Activated T-helper 1 cell treated with anti-CD3 and anti-CD28 coated beads, Interleukin-2, amount 50 U/mL, for 16 hours (primary cell): ENCODE measurements at places on chromosomes 7 and 10.

DNA sequence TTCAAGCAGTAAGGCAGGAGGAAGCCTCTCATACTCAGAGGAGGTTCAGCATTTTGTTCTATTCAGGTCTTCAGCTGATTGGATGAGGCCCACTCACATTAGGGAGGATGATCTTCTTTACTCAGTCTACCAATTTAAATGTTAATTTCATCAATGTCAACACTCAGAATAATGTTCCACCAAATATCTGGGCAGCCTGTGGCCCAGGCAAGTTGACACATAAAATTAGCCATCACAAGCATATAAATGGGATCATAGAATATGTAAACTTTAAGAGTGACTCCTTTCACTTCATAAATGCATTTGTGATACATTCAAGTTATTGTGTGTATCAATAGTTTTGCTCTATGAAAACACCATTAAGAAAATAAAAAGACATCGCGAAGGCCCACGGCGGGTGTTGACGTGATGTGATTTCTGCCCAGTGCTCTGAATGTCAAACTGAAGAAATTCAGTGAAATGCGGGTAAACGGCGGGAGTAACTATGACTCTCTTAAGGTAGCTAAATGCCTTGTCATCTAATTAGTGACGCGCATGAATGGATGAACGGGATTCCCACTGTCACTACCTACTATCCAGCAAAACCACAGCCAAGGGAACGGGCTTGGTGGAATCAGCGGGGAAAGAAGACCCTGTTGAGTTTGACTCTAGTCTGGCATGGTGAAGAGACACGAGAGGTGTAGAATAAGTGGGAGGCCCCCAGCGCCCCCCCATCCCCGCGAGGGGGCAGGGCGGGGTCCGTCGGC, 536.1 kb upstream of the AUTS2 start:
- DNase-seq = no peak

GRCh38 chr10:13187135-13187534, 25.8 kb downstream of the MCM10 start:
- DNase-seq = no peak

- no peak for DNase-seq
These were observed 154.1 kb upstream of the UNC5B start for GRCh38 chr10:71058308-71058707.

DNA sequence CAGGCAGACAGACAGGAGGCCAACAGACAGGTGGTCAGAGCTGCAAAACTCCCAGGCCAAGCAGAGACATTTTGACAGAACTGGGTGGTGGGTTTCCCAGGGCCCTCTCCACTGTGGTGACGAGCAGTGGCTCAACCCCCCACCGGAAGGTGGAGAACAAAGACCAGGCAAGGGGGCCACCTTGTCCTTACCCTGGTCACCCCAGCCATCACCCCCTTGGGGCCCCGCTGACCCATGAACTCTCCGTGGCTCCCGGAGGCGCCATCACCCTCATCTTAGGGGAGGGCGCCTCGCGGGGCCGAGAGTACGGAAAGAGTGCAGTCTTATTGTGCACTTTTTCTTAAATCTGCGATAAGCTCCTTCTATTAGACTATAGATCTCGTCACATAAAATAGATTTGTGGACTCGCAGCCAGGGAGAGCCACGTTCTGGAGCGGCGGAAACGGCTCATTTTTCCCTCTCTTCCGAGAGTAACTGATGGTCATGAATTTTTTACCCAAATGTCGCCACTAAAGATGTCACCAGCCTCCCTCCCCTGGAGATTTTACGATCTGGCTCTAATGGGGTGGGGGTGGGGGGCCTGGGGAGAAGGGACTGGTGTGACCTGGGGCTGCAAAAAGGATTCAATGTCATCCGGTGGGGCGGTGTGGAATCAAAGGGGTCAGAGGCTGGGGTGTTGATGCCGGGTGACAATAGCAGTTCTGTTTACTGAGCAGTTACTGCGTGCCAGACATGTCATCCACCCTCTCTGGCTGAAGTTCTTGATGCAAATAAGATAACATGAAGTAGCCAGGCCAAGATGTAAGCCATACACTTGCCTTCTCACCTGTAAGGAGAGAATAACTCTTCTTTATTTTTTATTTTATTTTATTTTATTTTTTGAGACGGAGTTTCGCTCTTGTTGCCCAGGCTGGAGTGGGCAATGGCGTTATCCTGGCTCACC, 71.1 kb upstream of the MYL10 start:
- no peak for DNase-seq

DNA sequence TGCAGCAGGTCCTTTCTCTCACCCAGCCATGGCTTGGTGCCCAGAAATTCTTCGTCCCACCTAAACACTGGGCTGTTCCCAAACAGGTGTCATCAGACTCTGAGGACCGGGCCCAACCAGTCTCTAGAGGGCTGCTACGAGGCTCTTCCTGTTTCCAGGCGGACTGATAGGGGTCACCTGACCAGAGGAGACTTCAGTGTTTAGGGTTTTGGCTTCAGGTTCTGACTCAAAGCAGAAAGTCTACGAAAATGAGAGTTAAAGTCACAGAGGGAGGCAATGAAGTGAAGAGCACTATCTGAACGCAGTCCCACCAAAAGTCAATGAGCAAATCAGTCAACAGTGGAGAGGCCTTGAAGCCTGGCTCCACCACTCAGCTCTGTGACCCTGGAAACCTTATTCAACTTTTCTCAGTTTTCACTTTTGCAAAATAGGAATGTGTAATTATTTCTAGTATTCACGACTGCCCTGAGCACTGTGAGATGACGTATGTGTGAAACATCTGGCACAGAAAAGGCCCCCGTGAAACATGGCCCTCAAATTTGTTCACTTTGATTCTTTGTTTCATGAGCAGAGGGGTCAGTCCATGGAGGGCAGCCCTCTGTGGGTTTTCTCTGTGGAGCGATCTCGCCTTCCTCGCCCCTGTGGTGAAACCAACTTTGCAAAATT, 189.9 kb upstream of the PDE1C start:
- DNase-seq = no peak

GRCh38 chr7:123485187-123485586, 49.2 kb downstream of the IQUB start:
- no peak for DNase-seq

DNA sequence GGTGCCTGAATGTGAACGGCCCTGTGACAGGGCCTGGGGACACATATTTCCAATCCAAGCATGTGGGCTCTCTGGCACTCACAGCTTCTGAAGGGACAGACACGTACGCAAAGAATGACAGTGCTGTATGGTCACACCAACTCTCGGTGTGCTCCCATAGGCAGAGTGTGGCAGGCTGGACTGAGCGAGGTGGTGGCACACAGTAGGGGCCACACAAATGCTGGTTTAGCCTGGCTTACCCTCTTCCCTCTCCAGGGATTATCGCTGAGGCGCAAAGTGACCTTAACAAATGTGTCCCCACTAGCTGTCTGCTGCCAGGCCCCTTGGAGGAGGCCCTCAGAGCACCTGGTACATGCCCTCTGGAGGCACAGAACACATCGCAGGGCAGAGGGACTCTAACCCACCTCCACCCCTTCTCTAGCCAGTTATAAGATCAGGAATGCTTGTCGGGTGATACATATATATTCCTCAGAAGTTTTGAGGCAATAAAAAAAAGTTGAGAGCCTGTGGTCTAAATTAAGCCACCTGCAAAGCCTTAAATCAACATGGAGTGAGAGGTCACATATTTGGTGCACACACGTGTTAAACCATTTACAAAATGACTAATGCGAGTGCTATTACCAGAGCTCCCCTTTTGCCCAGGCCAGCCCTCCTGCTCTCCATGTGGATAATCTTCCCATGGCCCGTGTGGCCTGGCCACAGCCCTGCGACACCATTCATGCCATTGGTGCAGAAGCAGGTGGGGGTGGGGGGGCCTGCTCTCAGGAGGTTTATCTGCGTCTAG, 262.8 kb upstream of the GRB10 start:
- no peak for DNase-seq

GRCh38 chr10:96638696-96639095, 51.9 kb upstream of the TM9SF3 start:
- DNase-seq = no peak

DNA sequence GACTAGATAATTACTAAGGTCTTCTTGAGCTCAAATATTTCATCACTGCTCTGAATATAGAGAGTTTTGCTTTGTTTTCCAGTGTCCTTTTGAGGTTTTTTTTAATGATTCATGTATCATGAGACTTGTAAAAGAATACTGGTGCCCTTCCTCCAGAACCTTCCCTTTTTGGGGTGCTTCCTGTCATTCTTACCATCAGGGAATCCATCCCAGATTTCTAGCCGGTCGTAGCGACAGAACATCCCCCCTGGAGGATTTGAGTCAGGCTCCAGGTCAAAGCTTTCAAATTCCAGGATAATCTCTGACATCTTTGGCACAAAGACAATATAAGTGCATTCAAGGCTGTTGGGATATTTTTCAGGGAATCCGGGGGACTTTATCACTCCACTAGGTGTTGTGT, 71.0 kb downstream of the NRP1 start:
- DNase-seq = no peak

- no peak for DNase-seq
These were observed 15.2 kb upstream of the CDCA7L start for GRCh38 chr7:21960922-21961321.

DNA sequence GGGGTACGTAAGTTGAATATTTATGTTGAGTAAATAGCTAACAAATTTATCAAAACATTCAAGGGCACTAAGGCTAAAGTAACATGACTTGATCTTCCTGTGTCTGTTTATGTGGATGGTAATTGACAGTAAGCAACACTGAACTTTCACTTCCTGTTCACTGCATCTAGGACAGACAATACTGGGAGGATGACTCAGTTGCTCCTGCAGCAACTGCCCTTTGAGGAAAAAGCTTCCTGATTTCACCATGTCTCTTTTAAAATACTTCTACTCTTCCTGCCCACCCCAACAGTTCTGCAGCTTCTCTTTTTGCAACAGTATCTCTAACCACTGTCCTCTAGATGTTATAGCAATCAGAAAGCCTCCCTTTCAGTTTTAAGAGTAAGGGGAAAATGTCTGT, 76.6 kb upstream of the HGF start:
- DNase-seq = no peak

DNA sequence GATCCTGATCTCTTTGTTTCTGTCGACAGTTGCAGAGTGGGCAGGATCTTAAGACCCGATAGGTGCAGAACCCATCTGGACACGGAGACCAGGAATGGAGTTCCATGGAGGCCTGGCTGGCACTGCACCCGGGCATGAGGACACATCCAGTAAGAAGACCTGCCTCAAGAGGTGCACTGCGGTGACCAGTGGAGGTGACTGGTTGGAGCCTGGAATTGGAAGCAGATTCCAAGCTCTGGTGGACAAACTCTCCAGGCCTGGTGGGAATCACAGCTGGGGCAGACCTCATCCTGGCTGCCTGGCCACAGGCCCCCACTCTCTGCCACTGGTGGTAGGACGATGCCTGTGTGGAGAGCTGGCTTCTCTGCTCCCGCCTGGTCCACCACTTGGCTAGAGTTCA, 31.0 kb downstream of the ZNF775 start:
- DNase-seq = no peak

DNA sequence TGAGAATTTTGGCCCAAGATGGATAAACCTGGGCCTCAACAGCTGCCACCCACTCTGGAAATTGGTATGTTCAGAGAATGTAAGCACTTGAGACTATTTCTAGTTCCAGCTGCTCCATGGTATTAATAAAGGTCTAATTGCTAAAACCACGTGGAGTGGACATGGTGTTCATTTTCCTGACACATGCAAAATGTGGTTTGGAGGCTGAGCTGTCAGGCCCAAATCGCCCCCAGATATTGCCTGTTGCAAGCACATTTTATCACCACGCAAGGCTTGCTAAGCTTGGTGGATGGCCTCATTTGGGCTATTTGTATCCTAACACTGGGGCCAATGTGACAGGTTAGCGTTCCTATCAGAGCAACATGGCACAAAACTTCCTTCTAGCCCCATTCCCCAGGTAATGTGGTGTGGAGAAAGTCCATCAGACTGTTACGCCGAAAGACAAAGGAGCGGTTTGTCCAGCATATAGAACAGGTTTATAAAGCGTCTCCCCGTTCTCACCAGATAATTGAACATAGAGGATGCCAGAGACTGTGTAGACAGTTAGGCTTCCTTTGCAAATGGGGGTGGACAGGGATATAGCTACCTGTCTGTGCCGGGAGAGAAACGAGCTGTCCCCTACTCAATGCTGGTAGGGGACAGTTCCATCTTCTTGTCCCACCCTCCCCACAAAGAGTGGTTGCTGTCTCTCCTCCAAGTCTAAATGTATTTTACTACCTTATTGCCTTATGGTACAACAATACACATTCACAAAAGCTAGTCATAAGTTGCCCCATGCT, 78.0 kb upstream of the ANKRD1 start:
- no peak for DNase-seq

DNA sequence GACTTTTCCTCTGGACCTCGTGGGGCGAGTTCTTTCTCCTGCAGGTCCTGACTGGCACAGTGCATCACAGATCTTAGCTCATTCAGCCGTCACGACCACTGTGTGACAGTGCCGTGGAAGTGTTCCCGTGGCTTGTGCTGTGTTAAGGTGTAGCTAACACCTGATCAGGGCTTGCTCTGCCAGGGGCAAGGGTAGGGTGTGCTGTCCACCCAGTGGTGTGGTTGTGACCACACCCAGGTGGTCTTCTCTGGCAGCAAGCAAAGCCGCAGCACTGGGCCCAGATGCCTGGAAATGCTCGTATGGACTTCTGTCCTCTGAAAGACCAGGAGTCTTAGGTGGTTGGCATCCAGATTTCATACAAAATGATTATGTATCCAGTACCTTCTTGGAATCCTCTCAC, 86.2 kb downstream of the GLRX3 start:
- no peak for DNase-seq

- no peak for DNase-seq
These were observed 50.5 kb upstream of the ZMIZ2 start for GRCh38 chr7:44698046-44698580.

DNA sequence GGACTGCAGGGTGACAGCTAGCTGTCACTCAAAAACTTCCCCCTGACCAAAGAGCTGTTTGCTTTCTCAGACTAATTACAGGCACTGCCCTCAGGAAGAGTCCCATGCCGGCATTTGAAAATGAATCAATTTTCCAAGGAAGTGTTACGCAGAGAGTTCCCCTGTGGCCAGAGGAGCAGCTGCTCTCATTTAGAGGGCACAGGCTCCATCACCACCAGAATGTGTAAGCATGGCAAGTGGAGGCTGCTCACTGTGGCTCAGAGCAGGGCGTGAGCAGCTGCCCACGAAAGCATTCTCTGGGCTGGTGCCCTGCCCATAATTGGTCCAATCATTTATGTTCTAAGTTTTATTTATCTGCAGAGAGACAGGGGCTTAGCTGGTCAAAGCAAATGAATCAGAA, 202.2 kb downstream of the RAMP3 start:
- DNase-seq = no peak

DNA sequence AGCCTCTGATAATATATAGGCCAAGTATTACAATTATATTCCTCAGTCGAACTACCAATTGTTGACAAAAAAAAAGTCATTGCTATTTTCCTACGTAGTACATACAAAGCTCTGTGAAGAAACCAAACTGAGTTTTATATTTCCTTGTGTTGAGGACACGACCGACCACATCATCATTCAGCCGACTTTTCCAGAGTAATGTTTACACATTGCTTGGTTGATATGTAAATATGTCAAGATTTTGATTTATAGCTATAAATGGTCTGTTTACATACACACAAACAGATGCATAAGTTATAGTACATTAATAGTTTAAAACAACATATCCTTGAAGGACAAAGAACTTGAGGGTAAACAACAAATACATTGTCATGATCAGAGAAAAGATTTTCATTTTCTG, 121.5 kb downstream of the CRPPA start:
- no peak for DNase-seq

- no peak for DNase-seq
These were observed 26.2 kb downstream of the FAM171A1 start for GRCh38 chr10:15344876-15345285.

GRCh38 chr10:34985823-34986222, 104.3 kb downstream of the CUL2 start:
- no peak for DNase-seq

GRCh38 chr10:48623607-48624132, 18.8 kb upstream of the ARHGAP22 start:
- DNase-seq = no peak
